Right atrium auricular region (tissue), 2 donors: ENCODE measurements at places on chromosomes 5 and 9. TPM values are rescaled to one million over a fixed set of nuclear protein-coding genes. Genes with fewer than 3 reads are reported as not detected.
A peak's percentile ranks its signal among the peaks of the same experiment; 100 is the strongest.

Gene PTGES
- total RNA-seq: 2.6 TPM

- H3K27ac ChIP-seq: no peak overlapping the region
- no peaks in the 10 kb centered on the region for H3K36me3 ChIP-seq
- no peak overlapping the region for H3K4me3 ChIP-seq
- H3K27me3 ChIP-seq: no peaks in the 10 kb centered on the region
- no peaks in the 10 kb centered on the region for H3K4me1 ChIP-seq
These were observed 122.9 kb downstream of the BASP1 start for GRCh38 chr5:17340379-17340778.

Gene SLC36A1
- 3.9 TPM for total RNA-seq

Gene C5orf58
- total RNA-seq: not detected

DNA sequence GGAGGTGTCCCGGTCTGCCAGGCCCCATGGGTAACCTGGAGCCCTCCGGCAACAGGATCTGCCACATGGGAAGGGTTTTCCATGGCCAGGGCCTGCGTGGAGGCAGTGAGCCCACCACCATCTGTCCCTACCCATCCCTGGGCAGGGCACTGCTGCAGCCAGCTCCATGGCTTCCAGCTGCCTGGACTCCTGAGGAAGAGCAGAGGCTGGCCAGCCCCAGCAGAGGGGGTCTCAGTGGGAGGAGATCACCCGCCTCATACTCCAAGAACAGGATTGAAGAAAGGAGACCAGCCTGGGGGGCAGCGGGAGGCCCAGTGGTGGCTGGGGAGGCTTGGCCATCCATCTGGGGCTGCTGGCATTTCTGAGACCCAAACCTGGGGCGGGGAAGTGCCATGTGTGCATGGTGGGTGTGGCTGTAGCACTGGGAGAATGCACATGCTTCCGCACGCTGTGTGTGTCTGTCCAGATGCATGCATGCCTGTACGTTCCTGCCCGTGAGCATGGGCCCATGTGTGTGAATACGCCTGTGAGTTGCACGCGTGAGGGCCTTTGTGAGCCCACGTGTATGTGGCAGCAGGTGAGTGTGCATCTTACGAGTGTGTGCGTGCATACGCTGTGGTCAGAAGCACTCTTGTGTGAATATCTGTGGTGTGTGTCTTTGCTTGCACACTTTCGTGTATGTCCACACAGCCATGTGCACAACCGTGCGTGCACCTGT, 78.5 kb downstream of the LMX1B start:
- no peak overlapping the region for H3K27ac ChIP-seq
- DNase-seq: no peak
- no peaks in the 10 kb centered on the region for H3K4me1 ChIP-seq
- H3K36me3 ChIP-seq: no peaks in the 10 kb centered on the region
- H3K27me3 ChIP-seq: no peaks in the 10 kb centered on the region

Gene INSL4
- not detected for total RNA-seq

Gene ZNF883
- 3.8 TPM for total RNA-seq

GRCh38 chr5:57276353-57276752, 102.5 kb downstream of the GPBP1 start:
- no peaks in the 10 kb centered on the region for H3K36me3 ChIP-seq
- H3K27ac ChIP-seq: no peak overlapping the region
- H3K4me3 ChIP-seq: no peak overlapping the region
- DNase-seq: no peak
- no peaks in the 10 kb centered on the region for H3K27me3 ChIP-seq
- no peaks in the 10 kb centered on the region for H3K4me1 ChIP-seq

- no peaks in the 10 kb centered on the region for H3K36me3 ChIP-seq
- H3K4me3 ChIP-seq: no peak overlapping the region
- no peaks in the 10 kb centered on the region for H3K4me1 ChIP-seq
- no peaks in the 10 kb centered on the region for H3K27me3 ChIP-seq
- no peak for DNase-seq
These were observed 495.2 kb downstream of the GADD45G start for GRCh38 chr9:90100014-90100413.

Gene PCDHB8
- 1.7 TPM for total RNA-seq

GRCh38 chr5:130884023-130884422, 281.0 kb downstream of the HINT1 start:
- no peaks in the 10 kb centered on the region for H3K4me1 ChIP-seq
- no peak for DNase-seq
- no peak overlapping the region for H3K4me3 ChIP-seq
- H3K36me3 ChIP-seq: no peaks in the 10 kb centered on the region
- no peak overlapping the region for H3K27ac ChIP-seq

DNA sequence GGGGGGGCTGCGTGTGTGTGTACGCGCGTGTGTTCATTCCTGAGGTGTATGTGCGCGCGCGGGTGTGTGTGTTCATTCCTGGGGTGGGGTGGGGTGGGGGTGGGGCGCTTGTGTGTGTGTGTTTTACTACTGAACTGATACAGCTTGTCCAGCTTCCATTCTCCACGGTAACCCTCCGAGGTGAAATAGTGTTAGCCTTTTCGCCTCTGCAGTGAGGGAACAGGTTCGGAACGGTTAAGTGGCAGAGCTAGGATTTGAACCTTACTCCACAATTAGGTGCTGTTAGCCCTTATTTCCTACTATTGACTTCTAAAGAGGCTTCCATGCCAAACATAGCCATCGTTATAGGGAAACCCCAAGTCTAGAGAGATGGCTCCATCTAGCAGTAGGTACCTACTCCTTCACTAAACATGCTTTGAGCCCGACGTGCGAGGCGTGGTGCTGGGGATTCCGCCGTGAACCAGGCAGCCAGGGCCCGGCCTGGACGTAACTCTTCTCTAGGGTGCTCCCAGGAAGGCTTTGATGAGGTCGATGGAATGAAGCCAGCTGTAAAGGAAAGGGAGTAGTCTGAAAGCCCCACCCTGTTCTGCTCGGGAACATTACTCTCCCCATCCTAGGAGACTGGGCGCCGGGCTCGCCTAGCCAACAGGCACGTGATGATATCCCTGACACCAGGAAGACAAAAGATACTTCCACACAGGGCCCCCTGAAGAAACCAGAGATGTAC, 782 bp upstream of the SKP1 start:
- H3K36me3 ChIP-seq: peaks cover 2% of the 10 kb centered on the region
- H3K4me1 ChIP-seq: peaks cover 30% of the 10 kb centered on the region
- no peaks in the 10 kb centered on the region for H3K27me3 ChIP-seq
- H3K4me3 ChIP-seq: peak overlapping the region; percentile 88
- H3K27ac ChIP-seq: peak overlapping the region; percentile 98

Gene CDH10
- total RNA-seq: 0.74 TPM

GRCh38 chr5:142650060-142650459, 35.8 kb downstream of the FGF1 start:
- no peak for DNase-seq
- H3K4me1 ChIP-seq: no peaks in the 10 kb centered on the region
- H3K27ac ChIP-seq: no peak overlapping the region
- H3K27me3 ChIP-seq: no peaks in the 10 kb centered on the region
- no peak overlapping the region for H3K4me3 ChIP-seq
